ENCODE measurements at places on chromosomes 2 and 18. TPM values are rescaled to one million over a fixed set of nuclear protein-coding genes. Genes with fewer than 3 reads are reported as not detected.

GRCh38 chr2:70123051-70123828 is 36.0 kb downstream of the PCBP1 start:
- no peaks in the 10 kb centered on the region for H3K36me3 ChIP-seq
- peak overlapping the region; percentile 97 for H3K27ac ChIP-seq
- peaks cover 12% of the 10 kb centered on the region for H3K4me1 ChIP-seq
- no peak for DNase-seq
- H3K4me3 ChIP-seq = peak overlapping the region; percentile 54
- no peaks in the 10 kb centered on the region for H3K27me3 ChIP-seq

GRCh38 chr2:134233728-134234136 is 20.1 kb upstream of the MGAT5 start:
- no peaks in the 10 kb centered on the region for H3K27me3 ChIP-seq
- peak overlapping the region; percentile 42 for H3K27ac ChIP-seq
- no peak for DNase-seq
- H3K4me3 ChIP-seq = no peak overlapping the region

- no peaks in the 10 kb centered on the region for H3K4me1 ChIP-seq
- no peaks in the 10 kb centered on the region for H3K36me3 ChIP-seq
- no peak overlapping the region for H3K27ac ChIP-seq
- no peaks in the 10 kb centered on the region for H3K27me3 ChIP-seq
- H3K4me3 ChIP-seq = no peak overlapping the region
- DNase-seq = no peak
Measured at GRCh38 chr2:138474100-138474825, 27.3 kb upstream of the SPOPL start.

- DNase-seq = no peak
- H3K4me1 ChIP-seq = no peaks in the 10 kb centered on the region
- no peaks in the 10 kb centered on the region for H3K36me3 ChIP-seq
- no peaks in the 10 kb centered on the region for H3K27me3 ChIP-seq
Measured at GRCh38 chr2:42252464-42252863, 83.3 kb downstream of the EML4 start.

PLEK gene
- total RNA-seq = 1.9 TPM

UPP2 gene
- total RNA-seq = not detected

DNA sequence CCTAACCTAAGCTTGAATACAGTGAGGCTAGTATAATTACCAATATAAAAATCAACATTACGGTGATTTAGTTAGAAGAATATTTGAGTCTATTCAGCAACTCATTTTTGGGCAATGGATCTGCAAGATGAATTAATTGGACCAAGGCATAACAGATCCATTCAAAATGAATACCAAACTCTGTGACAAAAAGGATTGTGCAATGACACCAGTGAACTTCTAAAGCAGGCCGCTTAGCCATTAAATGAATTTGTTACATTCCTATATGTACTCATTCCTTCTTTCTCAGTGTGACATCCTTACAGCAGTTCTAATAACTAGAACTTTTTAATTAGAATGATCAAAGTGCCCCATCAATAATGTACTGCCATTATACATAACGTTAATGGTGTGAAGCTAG is 44.3 kb downstream of the ZC3H15 start:
- no peaks in the 10 kb centered on the region for H3K36me3 ChIP-seq
- H3K27ac ChIP-seq = no peak overlapping the region
- no peaks in the 10 kb centered on the region for H3K27me3 ChIP-seq
- DNase-seq = no peak
- no peaks in the 10 kb centered on the region for H3K4me1 ChIP-seq

TSPYL6 gene
- not detected for total RNA-seq

DNA sequence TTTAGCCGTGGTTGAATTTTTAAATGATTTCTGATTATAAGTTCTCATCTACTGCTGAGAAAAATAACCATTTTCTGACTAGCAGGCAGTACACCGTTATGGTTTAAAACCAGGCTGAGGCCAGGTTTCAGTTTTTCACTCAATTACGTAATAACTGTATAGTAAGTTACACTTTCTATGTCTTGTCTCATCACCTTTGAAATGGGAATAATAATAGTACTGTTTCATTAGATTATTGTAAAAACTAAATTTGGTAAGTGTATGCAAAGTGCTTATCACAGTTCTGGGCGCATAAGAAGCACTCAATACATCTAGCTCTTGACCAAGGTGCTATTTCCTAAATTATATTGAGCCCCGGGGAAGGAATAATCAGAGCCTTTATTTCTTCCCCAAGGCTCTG is 76.8 kb downstream of the LIMS1 start:
- no peak overlapping the region for H3K27ac ChIP-seq
- no peaks in the 10 kb centered on the region for H3K4me1 ChIP-seq
- H3K36me3 ChIP-seq = no peaks in the 10 kb centered on the region
- H3K4me3 ChIP-seq = no peak overlapping the region
- DNase-seq = no peak

GRCh38 chr2:162058973-162059668 is 14.9 kb downstream of the DPP4 start:
- H3K36me3 ChIP-seq = no peaks in the 10 kb centered on the region
- no peaks in the 10 kb centered on the region for H3K4me1 ChIP-seq
- H3K27me3 ChIP-seq = no peaks in the 10 kb centered on the region
- no peak for DNase-seq

DNA sequence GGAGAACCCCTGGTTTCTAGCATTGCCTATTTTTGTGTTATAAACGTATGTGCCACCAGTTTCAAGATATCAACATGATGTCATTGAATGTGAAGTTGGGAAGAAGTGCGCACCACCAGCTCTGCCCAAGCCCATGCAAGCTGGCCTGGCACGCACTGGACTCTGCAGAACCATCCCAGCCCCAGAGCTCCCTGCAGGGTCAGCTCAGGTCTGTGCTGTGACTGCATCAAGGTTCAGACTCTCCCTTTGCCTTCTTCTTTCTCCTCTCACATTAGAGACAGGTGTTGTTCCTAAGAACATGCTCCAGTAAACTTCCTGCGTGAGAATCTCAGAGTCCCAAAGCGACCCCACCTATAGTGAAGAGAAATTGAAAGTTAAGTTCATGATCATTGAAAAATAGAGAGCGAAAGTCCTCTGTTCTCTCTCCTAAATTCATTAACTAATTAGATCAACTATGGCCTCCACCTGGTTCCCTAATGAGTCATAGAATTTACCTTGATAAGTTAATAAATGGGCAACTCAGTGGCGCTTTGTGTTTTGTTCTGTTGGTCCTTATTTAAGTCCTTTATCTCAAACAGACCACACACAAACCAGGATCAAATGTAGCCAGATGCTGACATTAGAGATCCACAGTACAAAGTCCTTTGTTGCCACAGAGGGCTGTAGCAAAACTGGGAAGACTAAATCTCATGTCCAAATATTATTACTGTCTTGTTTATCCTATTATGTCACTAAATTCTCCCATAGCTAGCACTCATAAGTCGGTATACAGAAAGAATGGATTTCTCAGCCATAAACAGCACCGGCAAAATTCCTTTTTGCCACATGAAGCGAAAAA is 432.3 kb downstream of the STK39 start:
- no peaks in the 10 kb centered on the region for H3K36me3 ChIP-seq
- DNase-seq = no peak
- no peak overlapping the region for H3K27ac ChIP-seq
- no peak overlapping the region for H3K4me3 ChIP-seq
- H3K4me1 ChIP-seq = no peaks in the 10 kb centered on the region

ZSCAN30 gene
- total RNA-seq = 26.3 TPM

DNA sequence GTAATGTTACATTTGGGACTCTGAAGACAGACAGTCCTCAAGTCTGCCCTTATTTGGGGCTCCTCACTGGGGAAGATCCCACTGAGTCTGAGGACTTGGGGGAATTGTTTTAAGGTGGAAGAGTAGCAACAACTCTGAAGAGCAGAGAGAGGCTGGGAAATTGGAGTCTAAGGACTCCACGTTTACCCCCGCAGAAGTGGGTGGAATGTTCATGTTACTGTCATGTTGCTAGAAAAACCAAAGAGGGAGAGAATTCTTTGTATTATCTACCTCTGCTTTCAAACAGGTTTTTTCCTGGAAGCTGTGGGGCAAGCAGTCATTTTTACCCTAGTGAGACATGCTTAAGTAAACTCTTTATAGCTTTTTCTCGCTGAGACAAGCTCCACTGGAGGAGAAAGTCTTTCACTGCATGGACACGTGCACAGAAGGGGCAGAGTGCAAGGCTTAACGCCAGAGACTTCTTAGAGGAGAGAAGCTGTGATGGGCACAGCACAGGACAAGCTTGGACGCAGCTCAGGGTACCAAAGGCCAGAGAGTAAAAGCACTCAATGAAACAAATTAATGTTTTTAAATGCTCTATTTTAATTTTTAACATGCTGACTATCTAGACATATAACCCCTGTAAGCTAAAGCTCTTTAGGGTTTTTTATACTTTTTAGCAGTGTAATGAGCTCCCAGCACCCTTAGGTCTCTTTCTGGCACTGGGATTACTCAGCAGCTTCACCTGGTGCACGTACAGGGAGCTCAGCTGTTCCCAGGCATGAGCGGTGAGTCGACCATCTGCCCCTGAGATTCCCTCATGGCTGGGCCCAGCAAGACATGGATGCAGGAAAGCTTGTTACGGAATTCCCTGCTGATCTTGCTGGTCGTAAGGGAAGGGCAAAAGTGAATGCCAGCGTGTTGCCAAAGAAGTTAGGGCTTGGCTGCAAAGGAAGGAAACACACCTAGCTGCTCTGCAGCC is 54.5 kb upstream of the BIN1 start:
- no peaks in the 10 kb centered on the region for H3K36me3 ChIP-seq
- H3K4me1 ChIP-seq = no peaks in the 10 kb centered on the region
- H3K27me3 ChIP-seq = no peaks in the 10 kb centered on the region
- no peak overlapping the region for H3K27ac ChIP-seq
- DNase-seq = peak; percentile 76

DNA sequence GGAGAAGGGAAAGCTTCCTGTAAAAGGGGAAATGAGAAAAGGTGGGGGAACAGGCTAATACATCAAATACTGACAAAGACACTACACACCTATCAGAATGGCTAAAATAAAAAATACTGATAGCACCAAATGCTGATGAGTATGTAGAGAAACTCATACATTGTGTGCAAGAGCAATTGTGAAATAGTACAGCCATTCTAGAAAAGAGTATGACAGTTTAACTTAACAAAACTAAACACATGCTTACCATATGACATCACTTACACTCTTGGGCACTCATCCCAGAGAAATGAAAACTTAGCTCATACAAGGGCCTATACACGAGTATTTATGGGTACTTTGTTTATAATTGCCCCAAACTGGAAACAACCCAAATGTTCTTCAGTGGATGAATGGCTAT is 53.4 kb downstream of the ZNF638 start:
- H3K4me1 ChIP-seq = no peaks in the 10 kb centered on the region
- H3K27me3 ChIP-seq = no peaks in the 10 kb centered on the region
- H3K36me3 ChIP-seq = peaks cover 7% of the 10 kb centered on the region

GREB1 gene
- total RNA-seq = 1.7 TPM

DNA sequence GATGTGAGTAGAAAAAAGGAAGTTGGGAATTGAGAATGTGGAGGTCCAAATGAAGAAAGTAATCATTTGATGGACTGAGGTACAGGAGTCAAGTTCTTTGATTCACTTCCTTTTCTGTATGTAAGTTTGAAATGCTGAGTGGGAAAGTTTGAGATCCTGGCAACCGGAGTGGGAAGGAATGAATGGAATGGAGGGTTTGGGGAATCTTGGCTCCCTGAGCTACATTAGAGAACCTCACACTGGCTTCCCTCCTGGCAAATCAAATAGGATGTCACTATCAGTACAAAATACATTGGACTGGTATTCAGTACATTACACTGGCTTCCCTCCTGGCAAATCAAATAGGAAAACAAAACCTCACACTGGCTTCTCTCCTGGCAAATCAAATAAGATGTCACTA is 9.8 kb upstream of the RNF138 start:
- H3K4me3 ChIP-seq = no peak overlapping the region
- no peak for DNase-seq
- H3K4me1 ChIP-seq = peaks cover 3% of the 10 kb centered on the region
- H3K27ac ChIP-seq = no peak overlapping the region
- no peaks in the 10 kb centered on the region for H3K36me3 ChIP-seq
- no peaks in the 10 kb centered on the region for H3K27me3 ChIP-seq

- H3K36me3 ChIP-seq = no peaks in the 10 kb centered on the region
- DNase-seq = no peak
- H3K27me3 ChIP-seq = no peaks in the 10 kb centered on the region
- H3K4me1 ChIP-seq = no peaks in the 10 kb centered on the region
- no peak overlapping the region for H3K4me3 ChIP-seq
Measured at GRCh38 chr18:22847392-22847791, 85.7 kb upstream of the RBBP8 start.

DNA sequence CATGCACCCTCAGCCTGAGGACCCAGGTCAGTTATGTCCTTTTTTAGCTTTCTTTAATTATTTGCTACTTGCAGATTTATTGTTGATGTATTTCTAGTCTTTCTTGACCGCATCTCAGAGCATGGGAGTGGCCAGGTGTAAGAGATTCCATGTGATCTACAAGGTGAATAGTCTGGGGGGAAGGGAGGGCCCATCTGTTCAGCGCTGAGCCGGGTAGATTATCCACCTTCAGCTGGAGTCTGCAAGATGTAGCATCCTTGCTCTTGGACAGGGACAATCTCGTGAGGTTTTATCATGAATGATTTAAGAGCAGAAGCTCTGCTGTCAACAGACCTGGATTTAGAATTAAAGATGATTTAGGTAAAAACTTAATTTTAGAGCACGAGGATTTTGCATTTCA is 12.0 kb upstream of the DGKD start:
- no peak overlapping the region for H3K27ac ChIP-seq
- H3K27me3 ChIP-seq = no peaks in the 10 kb centered on the region
- DNase-seq = no peak
- H3K4me3 ChIP-seq = no peak overlapping the region
- no peaks in the 10 kb centered on the region for H3K4me1 ChIP-seq

IL1RL1 gene
- total RNA-seq = 4.0 TPM

ZBTB7C gene
- 15.7 TPM for total RNA-seq

- H3K36me3 ChIP-seq = no peaks in the 10 kb centered on the region
- H3K4me3 ChIP-seq = no peak overlapping the region
- no peak for DNase-seq
- no peaks in the 10 kb centered on the region for H3K4me1 ChIP-seq
- no peak overlapping the region for H3K27ac ChIP-seq
- H3K27me3 ChIP-seq = no peaks in the 10 kb centered on the region
Measured at GRCh38 chr2:52210161-52210560, 1178.2 kb upstream of the NRXN1 start.

DNA sequence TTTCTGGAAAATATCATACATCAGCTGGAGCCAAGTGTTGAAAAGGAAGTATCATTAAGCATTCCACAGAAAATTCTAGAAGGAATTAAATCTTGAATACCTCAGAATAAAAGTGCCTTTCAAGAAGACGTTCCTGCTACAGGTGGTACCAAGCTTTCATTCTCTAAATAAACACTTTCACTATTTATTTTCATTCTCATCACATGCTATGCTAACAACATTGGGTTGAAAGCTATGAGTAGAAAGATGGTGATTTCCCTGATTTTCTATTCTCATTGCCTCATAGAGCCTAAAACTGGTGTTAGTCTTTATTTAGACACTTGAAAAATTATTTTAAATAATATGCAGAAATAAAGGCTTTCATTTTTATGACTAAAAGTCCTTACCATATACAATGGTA is 324.7 kb downstream of the LRP1B start:
- no peak overlapping the region for H3K4me3 ChIP-seq
- H3K27me3 ChIP-seq = no peaks in the 10 kb centered on the region
- DNase-seq = no peak
- no peak overlapping the region for H3K27ac ChIP-seq
- no peaks in the 10 kb centered on the region for H3K36me3 ChIP-seq
- no peaks in the 10 kb centered on the region for H3K4me1 ChIP-seq

GRCh38 chr2:239578381-239578780 is 177.6 kb upstream of the HDAC4 start:
- no peak overlapping the region for H3K27ac ChIP-seq
- no peaks in the 10 kb centered on the region for H3K4me1 ChIP-seq
- H3K36me3 ChIP-seq = no peaks in the 10 kb centered on the region
- DNase-seq = no peak

- no peaks in the 10 kb centered on the region for H3K27me3 ChIP-seq
- no peak overlapping the region for H3K4me3 ChIP-seq
- H3K36me3 ChIP-seq = no peaks in the 10 kb centered on the region
- no peak for DNase-seq
Measured at GRCh38 chr2:169797601-169798000, 1.1 kb upstream of the SSB start.

Measured in Peyer's patch (tissue), 4 donors.